ENCODE measurements at places on chromosomes 12 and 14.

DNA sequence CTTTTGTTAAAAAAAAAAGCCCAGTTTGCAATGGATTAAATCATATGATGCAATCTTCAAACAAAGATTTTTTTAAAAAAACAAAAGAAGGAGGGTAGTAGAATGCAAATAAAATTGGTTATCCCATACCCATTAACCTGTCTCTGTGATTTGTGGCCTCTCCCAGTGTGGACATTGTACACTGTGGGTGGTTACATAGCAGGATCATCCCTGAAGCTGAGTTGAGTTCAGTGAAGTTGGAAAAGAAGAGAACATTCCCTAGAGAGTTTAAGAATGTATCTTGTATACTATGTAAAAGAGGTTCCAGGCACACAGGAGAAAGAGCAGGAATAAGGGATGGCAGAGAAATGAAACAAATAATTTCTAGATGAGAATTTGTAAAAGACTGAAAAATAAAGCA lies 142.4 kb upstream of the SLC16A7 start:
- no peak for DNase-seq

- DNase-seq, result peak; percentile 36
Observed at GRCh38 chr12:93733358-93733757, 56.2 kb downstream of the CRADD start.

- DNase-seq, result no peak
Observed at GRCh38 chr12:105347499-105347898, 17.0 kb downstream of the C12orf75 start.

GRCh38 chr12:131466932-131467331 lies 244.0 kb upstream of the SFSWAP start:
- DNase-seq, result no peak

DNA sequence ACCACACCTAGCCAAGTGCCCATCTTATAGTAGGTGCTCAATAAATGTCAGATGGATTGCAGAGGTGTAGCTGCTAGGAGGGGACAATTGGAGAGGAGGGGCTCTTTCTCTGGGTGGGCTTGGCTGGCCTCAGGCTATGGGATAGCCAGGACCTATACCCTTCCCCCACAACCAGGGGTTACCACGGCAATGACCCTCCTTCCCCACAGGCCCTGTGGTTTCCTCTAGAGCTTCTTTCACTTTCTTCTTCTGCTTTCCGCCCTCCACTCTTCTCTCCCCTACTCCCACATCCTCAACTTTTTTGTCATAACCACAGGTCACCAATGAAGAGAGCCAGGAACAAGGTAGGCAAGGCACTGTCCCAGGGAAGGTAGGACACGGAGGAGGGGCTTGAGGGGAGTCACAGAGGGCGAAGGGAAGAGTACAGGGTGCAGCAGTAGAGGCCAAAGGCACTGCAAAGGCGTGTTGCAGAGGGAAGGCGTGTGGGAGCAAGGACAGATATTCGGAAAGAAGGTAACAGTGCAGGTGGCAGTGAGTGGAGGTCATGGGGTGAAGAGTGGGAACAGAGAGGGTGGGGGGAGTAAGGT lies 1.9 kb upstream of the ITGB7 start:
- DNase-seq, result peak; percentile 57

DNA sequence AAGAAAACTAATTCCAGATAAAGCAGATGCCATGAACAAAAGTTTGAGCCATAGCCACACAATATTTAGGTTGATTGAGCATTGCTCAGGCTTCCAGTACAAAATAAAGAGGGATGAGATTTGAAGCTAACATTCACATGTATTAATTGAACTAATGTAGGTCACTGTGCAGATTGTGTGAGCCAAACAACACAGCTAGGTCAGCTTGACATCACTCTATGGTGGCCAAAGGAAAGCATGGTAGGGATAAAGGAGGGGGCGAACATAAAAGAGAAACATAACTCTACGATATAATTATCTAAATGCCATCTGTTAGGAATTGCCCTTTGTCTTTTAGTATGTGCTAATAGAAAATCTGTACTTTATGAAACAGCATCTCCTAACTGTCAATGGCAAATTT lies 477.7 kb upstream of the SYT1 start:
- DNase-seq, result no peak

DNA sequence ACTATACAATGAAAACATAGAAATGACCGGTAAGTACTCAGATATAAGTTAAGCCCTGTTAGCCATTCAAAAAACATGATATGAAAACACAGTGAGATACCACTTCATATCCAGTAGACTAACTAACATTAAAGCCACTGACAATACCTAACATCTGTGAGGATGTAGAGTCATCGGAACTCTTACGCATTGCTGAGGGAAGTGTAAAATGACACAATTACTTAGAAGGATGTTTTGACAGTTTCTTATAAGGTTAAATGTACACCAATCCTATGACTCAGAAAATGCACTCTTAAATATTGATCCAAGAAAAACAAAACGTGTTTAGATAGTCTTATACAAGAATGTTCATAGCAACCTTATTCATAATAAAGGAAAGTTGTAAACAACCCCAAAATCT lies 782.9 kb downstream of the BCL11B start:
- DNase-seq, result no peak

- DNase-seq, result no peak
Observed at GRCh38 chr12:9872742-9873141, 3.6 kb upstream of the CLEC2B start.

GRCh38 chr12:93847517-93848474 lies 170.6 kb downstream of the CRADD start:
- DNase-seq, result no peak

- no peak for DNase-seq
Observed at GRCh38 chr12:5189173-5189572, 145.5 kb downstream of the KCNA5 start.

GRCh38 chr14:58107041-58107440 lies 45.0 kb downstream of the ARMH4 start:
- no peak for DNase-seq

- DNase-seq, result peak; percentile 5
Observed at GRCh38 chr12:106954462-106955376, 988 bp upstream of the TMEM263 start.

GRCh38 chr12:108642269-108642870 lies 8.7 kb upstream of the SELPLG start:
- no peak for DNase-seq

GRCh38 chr12:25377469-25378177 lies 126.9 kb upstream of the KRAS start:
- no peak for DNase-seq

GRCh38 chr14:22796087-22796707 lies 19.0 kb downstream of the SLC7A7 start:
- no peak for DNase-seq

DNA sequence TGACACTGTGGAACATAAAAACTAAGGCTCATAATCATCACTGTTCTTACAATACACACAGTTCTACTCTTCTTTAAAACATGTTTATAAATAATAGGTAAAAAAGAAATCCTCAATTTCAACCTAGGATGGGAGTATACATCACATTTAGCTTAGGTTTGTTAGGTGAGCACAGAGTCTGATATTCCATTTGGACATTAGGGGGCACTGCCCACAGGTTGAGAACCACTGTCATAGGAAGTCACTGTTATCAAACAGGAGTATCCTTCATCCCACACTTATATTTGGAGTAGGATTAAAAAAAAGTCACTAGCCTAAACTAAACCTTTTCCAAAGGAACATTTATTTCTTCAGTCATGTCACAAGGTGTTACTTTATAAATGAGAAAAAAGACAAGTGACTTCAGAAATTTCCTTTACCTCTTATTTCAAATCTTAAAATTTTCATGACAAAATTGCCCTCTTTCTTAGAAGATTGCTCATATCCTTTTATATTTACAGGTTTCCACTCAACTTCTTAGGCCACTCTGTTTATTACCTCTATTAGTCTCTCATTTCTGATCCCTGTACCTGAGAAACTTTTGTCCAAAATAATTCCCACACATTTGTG lies 240.6 kb downstream of the CPNE8 start:
- DNase-seq, result peak; percentile 27

DNA sequence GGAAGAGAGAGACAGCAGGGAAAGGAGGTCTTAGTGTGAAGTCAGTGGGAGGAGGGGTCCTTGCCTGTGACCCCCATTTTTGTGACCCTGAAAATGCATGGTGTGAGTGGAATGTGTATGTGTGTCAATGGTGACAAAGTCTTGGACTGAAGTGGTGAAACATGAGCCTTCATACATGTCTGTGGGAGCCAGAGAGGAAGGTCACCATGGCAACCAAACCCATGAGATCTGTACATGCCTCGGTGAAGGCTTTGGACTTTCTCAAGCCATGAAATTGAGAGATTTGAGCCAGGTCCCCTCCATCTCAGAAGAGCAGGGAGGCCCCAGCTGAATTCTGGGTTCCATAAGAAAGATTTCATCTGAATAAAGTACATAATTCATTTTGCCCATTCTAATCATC lies 108.7 kb downstream of the TTC8 start:
- no peak for DNase-seq

DNA sequence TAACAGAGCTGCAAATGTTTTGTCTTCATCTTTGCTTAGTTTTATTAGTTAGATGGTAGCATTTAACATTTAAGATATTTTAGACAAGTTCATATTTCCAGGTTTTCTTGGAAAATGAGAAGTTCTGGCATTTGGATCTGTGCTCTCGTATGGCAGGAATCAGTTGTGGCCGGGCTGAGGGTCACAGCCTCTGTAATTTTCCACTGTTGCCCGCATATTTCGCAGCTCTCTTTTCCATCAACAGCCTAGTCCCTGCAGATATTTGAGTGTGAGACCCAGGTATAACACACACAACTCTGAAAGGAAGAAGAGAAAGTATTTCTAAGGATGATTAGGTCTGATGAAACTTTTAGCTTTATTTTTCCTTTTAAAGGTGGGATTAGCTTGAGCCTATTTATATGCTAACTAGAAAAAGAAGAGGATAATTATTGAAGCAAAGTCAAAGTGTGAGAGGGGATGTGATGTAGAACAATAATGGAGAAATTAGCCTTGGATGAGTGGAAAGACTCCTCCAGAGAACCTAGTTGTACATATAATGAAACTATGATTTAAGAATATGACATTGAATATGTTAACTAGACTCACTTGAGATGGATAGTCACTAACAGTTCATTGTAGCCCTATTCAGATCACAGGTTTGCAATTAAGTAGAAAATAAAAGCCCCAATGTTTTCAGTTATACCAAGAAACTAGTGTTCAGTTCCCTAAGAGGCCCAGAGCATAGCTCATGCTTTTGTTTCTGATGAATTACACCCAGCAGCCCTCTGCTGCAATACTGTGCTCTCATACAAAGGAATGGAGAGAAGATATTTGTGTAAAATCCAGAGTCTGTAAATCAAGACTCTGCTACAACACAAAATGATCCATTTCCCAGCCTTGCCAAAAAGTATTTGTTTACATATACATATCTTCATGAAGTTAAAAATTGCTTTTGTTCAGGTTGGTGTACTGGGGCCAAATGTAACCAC lies 158.4 kb downstream of the C12orf50 start:
- DNase-seq, result no peak

DNA sequence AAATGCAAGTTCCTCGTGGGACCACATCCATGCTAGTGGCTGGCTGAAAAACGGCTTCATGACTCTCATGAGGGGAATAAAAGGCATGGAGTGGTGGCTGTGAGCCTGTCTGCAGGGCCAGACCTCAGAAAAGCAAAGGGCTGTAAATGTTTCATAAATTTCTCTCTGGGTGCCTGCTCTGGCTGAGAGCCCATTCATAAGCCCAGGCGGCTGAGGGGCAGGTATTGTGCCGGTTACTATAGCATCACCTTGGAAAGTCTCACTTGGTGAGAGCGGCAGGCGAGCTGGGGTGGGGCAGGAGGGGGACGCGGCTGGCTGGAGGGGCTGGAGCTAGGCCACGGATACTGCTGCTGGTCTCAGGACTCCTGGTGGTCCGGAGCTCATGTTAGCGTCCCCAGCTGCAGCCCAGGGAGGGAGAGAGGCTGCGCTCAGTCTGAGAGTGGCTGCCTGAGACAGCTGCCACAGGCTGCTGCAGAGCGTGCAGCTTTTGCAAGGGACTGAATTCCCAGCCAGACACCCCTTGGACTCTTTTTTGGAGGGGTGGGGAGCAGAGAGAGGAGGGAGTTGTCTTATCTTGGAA lies at the start of gene SLC17A8:
Gene SLC17A8 (plus strand): TSS at position 431 of the 580 bp plus-strand sequence. CDS start 318 bp downstream, outside the sequence.
- no peak for DNase-seq

DNA sequence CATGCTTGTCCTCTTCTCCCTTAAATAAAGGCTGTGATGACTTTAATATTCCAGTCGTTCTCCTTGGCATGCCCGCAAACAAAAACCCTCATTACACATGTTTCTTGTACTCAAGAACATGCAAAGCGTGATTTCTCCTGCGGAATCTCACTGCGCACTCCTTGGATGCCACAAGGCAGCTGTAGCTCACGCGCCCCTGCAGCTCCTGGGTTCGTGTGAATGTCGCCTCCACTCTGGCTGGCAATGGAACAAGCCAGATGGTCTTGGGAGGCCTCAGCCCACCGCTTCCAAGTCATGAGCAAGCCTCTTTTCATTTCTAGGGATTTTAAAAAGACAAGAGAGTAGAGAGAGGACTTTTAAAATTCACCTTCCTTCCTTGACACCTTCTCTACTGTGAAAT lies 403.8 kb downstream of the PCNX1 start:
- DNase-seq, result no peak

DNA sequence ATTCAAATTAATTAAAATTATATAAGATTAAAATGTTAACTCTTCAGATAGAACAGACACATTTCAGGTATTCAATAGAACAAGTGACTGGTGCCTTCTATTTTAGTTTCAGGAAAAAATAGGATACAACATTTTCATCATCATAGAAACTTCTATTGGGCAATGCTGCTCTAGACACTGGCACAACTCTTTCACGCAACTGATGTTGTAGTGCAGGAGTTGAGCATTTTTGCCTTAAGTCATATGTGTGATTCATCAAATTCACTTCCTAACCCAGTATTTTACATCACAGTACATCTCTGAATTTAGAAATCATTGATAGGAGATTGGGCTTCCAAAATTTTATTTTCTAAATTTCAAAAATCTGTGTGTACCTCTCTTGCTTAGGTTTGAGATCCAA lies 215.4 kb upstream of the DIO2 start:
- DNase-seq, result no peak

DNA sequence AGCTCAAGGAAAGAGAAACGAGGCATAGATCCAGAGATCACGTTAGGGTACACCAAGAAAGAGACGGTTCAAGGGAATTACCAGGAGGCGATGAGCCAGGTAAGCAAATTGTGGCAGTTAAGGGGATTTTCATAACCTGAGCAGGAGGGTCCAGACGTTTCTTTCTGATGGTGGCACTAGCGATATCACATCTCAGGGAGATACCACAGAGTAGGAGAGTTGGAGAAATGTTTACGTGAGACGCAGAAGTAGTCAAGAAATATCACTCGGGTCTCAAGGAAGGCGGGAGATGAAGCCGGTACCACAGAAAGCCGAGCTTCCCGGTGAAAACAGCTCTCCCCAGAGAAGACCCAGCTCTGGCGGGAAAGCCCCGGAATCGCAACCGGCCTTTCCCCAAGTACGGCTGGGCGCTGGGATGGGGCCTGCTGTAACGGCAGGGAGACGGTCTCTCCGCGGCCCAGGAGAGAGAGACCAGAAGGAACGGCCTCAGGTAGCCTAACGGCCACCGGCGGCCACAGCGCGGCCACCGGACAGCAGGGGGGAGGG lies 485 bp downstream of the SENP1 start:
- DNase-seq, result peak; percentile 43

DNA sequence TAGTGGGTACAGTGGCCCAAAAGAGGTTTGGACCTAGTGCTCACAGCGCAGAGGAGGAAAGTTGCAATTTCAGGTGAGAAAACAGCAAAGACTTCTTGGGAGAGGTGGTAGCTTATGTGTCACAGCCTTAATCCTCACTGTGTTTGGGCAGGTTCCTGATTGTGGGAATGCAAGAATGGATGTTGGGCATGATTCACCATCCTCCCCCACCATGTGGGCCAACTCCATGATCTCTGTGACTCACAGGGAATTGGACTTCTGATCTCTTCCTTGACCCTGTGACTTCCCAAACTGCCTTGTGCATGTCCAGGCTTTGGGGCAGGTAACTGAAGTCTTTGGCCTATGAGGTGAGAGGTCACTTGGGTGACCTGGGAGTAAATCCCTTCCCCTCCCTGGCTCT lies 1.8 kb upstream of the CHST11 start:
- no peak for DNase-seq
